CD4-positive, alpha-beta T cell treated with Interleukin-21 for 1 hour (primary cell): ENCODE measurements at places on chromosomes 13 and 19.

DNA sequence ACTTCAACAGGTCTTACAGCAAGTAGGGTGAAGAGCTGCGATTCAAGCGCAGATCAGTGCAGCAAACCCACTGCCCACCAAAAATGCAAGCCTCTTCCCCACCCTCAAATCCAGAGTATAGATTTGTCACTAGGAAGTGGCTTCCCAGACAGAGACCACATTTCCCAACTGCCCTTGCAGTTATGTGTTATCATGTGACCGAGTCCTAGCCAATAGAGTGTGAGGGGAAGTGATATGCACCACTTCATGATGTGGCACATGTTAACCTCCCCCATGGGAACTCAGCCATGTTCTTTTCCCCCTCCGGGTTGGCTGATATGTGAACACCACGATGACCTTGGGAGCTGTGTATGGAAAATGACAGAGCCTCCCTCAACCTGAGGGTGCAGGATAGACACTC lies 50.8 kb downstream of the MBD3L2B start:
- peak; percentile 26 for DNase-seq

DNA sequence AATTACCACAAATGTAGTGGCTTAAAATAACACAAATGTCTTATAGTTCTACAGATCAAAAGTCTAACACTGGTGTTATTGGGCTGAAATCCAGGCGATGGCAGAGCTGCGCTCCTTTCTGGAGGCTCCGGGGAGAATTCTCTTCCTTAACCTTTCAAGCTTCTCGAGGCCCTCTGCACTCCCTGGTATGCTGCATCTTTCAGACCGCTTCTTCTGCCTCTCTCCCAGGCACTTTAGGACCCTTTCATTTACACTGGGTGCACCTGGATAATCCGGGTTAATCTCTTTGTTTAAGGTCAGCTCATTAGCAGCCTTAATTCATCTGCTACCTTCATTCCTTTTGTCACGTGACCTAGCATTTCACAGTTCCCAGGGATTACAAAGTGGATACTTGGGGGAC lies 211.3 kb upstream of the RFC3 start:
- DNase-seq, result no peak

GRCh38 chr13:41458761-41459431 lies 1.5 kb downstream of the RGCC start:
- peak; percentile 81 for DNase-seq

DNA sequence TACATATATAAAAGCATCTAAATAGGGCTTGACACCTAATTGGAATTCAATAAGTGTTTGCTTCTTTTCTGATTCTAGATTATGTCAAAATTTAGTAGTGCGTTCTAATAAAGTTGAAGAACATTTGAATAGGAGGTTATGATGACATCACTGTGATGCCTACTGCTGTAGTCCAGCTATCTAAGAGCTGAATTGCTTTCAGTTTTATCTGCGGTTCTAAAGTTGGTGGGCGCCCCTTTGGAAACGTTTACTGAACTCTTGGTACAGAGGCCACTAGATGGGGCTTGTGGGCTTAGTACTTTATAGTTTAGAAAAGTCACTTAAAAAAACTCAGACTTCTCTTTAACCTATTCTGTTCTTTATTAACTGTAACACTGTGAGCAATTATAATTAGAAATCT lies 776.9 kb downstream of the GPC5 start:
- DNase-seq, result no peak

GRCh38 chr19:51365965-51366388 lies at the start of gene ETFB:
Gene ETFB, minus strand, starts transcription at chr19:51366388. Its CDS starts 62 bp downstream, at chr19:51366326.
- no peak for DNase-seq

GRCh38 chr19:4811328-4812131 lies 20.0 kb downstream of the TICAM1 start:
- peak; percentile 85 for DNase-seq

DNA sequence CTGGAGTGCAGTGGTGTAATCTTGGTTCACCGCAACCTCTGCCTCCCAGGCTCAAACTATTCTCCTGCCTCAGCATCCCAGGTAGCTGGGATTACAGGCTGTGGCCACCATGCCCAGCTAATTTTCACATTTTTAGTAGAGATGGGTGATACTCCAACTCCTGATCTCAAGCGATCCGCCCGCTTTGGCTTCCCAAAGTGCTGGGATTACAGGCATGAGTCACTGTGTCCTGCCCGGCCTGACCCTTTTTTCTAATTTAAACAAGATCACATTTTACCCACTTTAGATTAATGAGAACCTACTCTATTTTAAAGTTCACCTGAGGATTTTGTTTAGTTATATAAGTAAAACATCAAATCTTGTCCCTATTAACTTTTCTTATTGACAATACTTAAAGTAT lies 91.8 kb upstream of the POSTN start:
- no peak for DNase-seq

DNA sequence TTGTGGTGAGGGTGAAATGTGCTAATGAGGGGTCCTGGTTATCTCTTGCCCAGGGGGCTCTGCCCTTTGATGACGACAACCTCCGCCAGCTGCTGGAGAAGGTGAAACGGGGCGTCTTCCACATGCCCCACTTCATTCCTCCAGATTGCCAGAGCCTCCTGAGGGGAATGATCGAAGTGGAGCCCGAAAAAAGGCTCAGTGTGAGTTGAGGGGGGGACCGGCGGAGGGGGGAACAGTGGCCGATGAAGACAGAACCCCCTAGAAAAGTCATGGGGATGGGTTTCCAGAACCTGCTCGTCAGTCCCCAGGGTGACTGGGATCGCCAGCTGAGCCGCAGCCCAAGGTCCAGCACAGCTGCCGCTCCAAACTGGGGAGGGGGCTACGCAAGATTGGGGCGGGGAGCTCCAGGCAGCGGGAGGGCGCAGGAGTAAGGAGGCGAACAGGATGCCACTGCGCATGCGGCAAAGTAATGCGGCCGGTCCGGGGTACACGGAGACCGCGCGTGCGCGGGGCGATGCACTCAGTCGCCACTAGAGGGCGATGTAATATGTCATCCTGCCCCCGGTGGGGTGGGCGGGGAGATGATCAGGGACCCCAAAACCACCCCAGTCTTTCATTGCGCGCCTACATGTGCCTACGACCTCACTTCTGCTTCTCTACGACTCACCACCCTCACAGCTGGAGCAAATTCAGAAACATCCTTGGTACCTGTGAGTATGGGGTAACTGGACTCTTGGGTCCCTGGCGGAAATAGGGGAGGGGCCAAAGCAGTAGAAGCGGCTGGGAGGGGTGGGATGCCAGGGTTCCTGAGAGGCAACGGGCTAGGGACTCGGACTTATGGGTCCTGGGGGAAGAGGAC lies 17.9 kb downstream of the BRSK1 start:
- peak; percentile 92 for DNase-seq

GRCh38 chr13:104759069-104759468 lies 1692.9 kb upstream of the SLC10A2 start:
- DNase-seq, result no peak

GRCh38 chr19:12723641-12724426 lies at the start of gene TNPO2:
Gene TNPO2, minus strand, starts transcription at chr19:12723932. Its CDS starts 2,955 bp downstream, at chr19:12720977.
- peak; percentile 68 for DNase-seq

DNA sequence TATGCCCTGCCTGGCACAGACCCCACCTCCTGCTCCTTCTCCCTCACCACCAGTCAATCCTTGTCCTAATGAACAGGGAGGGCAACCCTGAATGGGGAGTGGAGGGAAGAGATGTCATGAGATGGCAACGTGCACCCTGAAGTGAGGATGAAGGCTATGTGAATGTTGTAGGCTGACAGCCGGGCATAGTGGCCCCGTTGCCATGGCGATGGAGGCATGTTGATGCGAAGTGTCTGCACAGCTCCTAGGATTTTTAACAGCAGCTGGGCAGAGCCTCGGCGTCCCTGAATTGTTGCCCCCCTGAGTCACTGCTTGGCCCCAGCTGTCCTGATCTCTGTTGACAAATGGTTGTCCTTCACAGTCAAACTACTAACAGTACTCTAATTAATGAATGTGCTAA lies 4.8 kb upstream of the ALOX5AP start:
- no peak for DNase-seq

GRCh38 chr19:35555301-35556005 lies 8.0 kb downstream of the ATP4A start:
- no peak for DNase-seq

- DNase-seq, result peak; percentile 14
These were observed 11.6 kb upstream of the FPR3 start for GRCh38 chr19:51783372-51783771.

- no peak for DNase-seq
These were observed 149.5 kb downstream of the DCT start for GRCh38 chr13:94329754-94330551.

- peak; percentile 88 for DNase-seq
These were observed 11.1 kb upstream of the ARRDC2 start for GRCh38 chr19:17996826-17997316.

DNA sequence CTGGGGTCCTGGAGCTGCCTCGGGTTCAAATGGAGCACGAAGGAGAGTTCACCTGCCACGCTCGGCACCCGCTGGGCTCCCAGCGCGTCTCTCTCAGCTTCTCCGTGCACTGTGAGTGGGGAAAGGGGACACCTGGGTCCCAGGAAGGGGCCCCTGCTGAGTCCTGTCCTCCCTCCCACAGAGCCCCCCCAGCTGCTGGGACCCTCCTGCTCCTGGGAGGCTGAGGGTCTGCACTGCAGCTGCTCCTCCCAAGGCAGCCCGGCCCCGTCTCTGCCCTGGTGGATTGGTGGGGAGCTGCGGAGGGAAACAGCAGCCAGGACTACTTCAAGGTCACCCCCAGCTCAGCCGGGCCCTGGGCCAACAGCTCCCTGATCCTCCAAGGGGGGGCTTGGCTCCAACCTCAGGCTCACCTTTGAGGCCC lies 11.0 kb upstream of the SIGLEC11 start:
- DNase-seq, result no peak

DNA sequence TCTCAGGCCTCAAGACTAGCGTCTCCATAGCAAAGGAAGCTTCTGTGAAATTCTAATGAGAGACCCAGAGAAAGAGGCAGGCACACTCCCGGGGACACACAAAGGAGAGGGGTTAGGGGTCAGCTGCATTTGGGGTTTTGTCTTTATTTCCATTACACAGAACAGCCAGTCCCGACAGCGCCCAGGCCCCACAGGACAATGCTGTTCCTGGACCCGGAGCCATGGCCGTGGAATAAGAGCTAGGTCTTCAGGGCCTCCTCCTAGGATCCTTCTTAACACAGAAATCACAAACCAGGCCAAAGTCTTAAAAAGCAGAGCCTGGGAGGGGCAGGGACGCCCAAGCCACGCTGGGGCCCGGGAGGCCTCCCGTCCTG lies 22.8 kb downstream of the KCTD15 start:
- no peak for DNase-seq
